Neuronal stem cell (in vitro differentiated cells): ENCODE measurements at places on chromosomes 13 and 19.

DNA sequence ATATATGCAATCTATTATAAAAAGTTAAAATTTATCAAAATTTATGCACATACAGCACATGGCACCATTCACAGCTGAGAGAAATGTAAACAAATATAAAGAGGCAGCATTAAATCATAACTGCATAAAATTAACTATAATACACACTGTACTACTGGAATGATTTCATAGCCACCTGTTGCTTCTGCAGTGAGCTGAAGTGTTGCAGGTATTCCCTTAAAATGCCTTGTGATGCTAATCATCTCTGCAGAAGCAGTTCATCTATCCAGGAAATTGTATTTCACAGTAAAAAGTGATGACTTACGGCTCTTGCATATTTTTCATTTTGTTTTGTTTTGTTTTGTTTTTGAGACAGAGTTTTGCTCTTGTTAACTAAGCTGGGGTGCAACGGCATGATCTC is 82.1 kb downstream of the STOML3 start:
- DNase-seq, result no peak

GRCh38 chr19:2719920-2720776 is 1.0 kb downstream of the DIRAS1 start:
- no peak for DNase-seq

- DNase-seq, result no peak
These were observed 5.0 kb downstream of the FUZ start for GRCh38 chr19:49807904-49808675.

- no peak for DNase-seq
These were observed 8.2 kb upstream of the HSD17B14 start for GRCh38 chr19:48844472-48844871.

- DNase-seq, result no peak
These were observed 208.9 kb downstream of the DCT start for GRCh38 chr13:94270556-94270955.

DNA sequence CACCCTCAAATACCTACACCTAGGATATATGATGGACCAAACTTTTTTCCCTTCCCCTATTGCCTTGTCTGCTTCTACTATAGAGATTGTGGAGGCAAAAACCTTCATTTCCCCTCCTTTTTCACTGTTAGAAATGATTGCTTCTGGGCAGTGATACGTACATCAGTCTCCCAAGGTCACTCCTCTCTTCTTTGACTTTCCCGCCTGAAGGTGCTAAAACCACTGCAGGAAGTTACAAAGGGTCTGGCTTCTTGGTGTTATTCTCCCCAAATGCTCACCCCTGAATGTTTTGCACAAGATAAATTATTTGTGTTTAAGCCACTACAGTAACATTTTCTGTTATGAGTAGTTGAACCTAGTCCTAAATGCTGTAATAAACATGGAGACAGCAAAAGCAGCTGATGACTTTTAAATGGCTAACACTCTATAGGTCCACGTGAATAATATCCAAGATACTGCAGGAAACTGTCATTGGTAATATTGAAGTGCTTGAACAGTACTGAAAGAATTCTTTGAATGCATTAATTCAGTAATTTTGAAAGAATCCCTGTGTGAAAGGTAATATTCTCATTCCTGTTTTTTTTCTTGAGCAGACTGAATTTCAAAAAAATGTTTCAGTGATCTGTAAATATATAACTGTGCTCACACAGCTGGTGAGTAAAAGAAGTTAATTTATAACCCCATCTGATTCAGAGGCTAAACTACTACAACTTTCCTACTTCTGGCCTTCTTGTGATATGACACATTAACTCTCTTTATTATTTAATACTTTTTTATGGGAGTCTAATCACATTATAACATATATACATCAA is 865.1 kb downstream of the EFNB2 start:
- DNase-seq, result no peak

DNA sequence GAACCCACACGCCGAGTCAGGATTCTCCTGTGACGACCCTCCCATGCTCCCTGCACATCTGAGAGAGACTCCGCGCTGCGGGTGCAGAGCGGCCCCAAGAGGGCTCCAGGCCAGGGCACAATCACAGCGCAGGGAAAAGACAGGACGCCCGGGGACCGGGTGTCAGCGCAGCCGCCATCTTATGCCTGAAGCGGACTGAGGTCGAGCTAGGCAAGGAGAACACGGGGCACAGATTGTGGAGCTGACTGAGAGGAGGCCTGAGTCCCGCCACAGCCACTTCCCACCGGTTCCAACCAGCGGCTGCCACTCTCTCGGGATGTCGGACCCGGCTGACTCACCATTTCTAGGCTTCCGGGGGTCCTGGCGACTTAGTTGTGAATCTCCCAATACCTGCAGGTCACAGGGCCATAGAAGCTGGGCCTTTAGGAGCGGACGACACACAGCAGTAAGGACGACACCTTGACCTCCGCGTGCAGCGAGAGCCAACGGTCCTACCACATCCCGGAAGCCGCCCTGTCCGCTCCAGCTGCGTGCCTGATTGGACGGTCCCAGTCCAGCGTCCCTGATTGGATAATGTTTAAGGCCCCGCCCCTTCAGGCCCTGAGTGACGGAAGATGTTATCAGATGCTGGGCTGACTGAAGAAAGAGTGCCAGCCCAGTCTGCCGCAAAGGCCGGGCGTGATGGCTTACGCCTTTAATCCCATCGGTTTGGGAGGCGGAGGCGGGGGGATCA is at the start of gene ZNF728:
ZNF728 (minus strand) TSS at position 487 of the 733 bp plus-strand sequence; CDS start at position 341, 146 bp downstream.
- no peak for DNase-seq

DNA sequence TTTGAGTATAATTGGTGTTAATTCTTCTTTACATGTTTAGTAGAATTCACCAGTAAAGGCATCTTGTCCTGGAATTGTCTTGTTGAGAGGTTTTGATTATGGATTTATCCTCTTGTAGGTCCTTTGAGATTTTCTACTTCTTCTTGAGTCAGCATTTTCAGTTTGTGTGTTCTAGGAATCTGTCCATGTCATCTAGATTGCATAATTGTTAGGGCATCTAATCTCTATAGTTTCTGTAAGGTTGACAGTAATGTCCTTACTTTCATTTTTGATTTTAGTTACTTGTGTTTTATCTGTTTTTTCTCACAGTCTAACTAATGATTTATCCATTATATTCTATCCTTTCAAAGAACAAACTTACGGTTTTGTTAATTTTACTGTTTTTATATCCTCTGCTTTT is 492.0 kb downstream of the FGF9 start:
- DNase-seq, result no peak

DNA sequence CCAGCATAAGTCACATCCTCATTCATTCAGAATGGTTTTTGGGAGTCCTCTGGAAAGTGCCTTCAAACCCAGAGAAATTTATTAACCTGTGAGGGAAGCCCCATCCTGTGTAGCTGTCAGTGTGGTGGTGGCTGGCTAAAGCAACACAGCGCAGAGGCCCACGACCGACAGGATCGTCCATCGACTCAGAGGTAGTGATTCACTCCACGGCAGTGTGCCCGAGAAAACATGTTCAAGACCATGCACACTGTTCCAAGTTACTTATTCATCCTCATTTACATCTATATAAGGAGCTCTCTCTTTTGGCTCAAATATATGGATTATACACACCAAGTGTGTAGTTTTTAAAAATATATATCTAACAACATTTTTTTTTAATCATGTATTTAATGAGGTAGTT is 96.3 kb upstream of the SLC15A1 start:
- DNase-seq, result no peak

- peak; percentile 29 for DNase-seq
These were observed 780 bp downstream of the CD177 start for GRCh38 chr19:43354305-43354627.

DNA sequence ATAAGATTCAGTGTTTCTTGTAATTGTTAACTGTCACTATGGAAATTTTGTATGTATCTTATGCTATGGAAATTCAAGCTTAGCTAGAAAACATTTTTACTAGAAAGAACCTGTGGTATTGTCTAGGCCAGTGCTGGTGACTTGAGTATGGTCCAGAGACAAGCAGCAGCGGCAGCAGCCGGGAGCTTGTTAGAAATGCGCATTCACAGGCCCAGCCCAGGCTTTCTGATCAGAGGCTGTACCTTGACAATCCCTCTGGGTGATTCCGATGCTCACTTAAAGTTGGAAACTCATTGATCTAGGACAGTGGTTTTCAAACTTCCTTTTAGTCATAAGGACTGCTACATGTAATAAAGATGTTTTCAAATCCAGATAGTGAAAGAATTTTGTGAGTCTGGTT is 287.4 kb downstream of the SHISA2 start:
- no peak for DNase-seq

GRCh38 chr19:44671400-44671799 is at the start of gene CEACAM19:
Gene CEACAM19, plus strand, starts transcription at chr19:44671482. Its CDS starts 450 bp downstream, at chr19:44671932.
- DNase-seq, result no peak

- no peak for DNase-seq
These were observed 24.2 kb downstream of the SH3GL1 start for GRCh38 chr19:4376028-4376670.
